ENCODE measurements at places on chromosomes 3 and 15. TPM values are rescaled to one million over a fixed set of nuclear protein-coding genes. Genes with fewer than 3 reads are reported as not detected.

The GOLGA8J gene
- 0.36 TPM for total RNA-seq

- no peak for DNase-seq
Observed at GRCh38 chr15:68658641-68659358, 80.0 kb downstream of the CORO2B start.

DNA sequence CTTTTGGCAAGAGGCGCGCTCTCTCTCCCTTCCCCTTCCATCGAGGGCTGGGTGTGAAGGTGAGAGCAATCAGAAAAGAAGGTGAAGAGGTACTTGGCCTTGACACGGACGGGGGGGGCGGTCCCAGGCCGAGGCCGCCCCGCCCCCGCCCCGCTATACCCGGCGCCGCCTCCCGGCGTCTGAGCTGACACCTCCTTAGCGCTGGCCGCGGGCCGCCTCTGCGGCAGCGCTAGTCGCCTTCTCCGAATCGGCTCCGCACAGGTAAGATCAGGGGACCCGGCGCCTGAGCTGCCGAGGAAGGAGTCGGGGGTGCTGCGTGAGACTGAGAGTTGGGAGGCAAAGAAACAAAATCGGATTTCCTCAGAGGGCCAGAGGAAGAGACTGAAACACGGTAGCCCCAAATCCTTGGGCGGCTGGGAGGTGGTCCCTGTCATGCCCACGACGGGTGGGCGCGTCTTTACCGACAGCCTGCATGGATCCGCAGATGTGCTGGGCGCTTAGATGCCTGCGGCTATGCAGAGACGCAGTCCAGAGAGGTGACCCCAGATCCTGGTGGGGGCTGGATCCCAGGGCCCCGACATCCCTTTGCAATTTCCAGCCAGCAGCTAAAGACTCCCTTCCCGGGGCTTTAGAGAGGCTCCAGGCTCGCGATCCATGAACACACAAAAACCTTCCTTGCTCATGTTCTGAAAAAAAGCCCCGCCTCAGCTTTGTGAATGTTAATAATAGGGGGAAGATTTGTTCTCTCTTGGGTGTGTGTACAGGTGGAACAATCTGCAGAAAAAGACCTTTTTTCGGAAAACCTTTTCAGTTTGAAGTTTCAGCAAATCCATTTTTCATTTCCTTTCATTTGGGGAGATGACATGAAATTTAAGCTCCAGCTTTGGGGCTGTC lies at the start of gene ENTPD3:
TSS of gene ENTPD3 (plus strand) at position 184 of the 894 bp plus-strand sequence. CDS start 874 bp downstream, outside the sequence.
- peak; percentile 30 for DNase-seq

- no peak for DNase-seq
Observed at GRCh38 chr3:104631254-104631653, 735.5 kb upstream of the ALCAM start.

GRCh38 chr3:149529099-149529498 lies 54.6 kb downstream of the TM4SF4 start:
- DNase-seq: no peak
